ENCODE measurements at places on chromosomes 11 and 22.

- DNase-seq, result no peak
These were observed 14.2 kb downstream of the LRP5 start for GRCh38 chr11:68326334-68327215.

- no peak for DNase-seq
These were observed 33.6 kb downstream of the ABCC8 start for GRCh38 chr11:17443000-17443399.

GRCh38 chr11:121890946-121891515 lies 225.0 kb downstream of the BLID start:
- DNase-seq, result no peak

- DNase-seq, result no peak
These were observed 122.3 kb downstream of the KCNQ1 start for GRCh38 chr11:2567026-2567671.
